ENCODE measurements at places on chromosomes 6 and 20. TPM values are rescaled to one million over a fixed set of nuclear protein-coding genes. Genes with fewer than 3 reads are reported as not detected.

Gene MMP24OS
- 7.3 TPM for total RNA-seq

Gene DPPA5
- not detected for total RNA-seq

Gene TRMT11
- 18.0 TPM for total RNA-seq

Gene SLC22A23
- total RNA-seq, result 70.6 TPM

Gene DNAH8
- total RNA-seq, result under 0.01 TPM

Gene RUNX2
- total RNA-seq, result 0.05 TPM

Gene PAK5
- total RNA-seq, result not detected

All from dermis blood vessel endothelial cell (primary cell).